Posterior vena cava (tissue), 2 donors: ENCODE measurements at places on chromosomes 3 and 15. TPM values are rescaled to one million over a fixed set of nuclear protein-coding genes. Genes with fewer than 3 reads are reported as not detected.

DNA sequence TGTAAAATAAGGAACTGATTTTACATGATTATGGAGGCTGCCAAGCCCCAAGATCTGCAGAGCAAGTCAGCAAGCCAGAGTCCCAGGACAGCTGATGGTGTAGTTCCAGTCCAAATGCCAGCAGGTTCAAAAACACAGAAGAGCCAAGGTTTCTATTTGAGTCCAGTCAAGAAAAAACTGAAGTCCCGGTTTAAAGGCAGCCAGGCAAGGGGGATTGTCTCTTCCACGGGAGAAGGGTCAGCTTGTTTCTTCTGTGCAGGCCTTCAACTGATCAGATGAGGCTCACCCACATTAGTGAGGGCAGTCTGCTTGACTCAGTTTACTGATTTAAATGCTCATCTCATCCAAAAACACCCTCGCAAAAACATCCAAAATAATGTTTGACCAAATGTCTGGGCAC lies 246.2 kb downstream of the PLCL2 start:
- no peak for DNase-seq

- DNase-seq = no peak
These were observed 134.5 kb downstream of the FBN1 start for GRCh38 chr15:48510976-48511375.

GRCh38 chr3:177882124-177882648 lies 654.0 kb upstream of the KCNMB2 start:
- no peak for DNase-seq

DNA sequence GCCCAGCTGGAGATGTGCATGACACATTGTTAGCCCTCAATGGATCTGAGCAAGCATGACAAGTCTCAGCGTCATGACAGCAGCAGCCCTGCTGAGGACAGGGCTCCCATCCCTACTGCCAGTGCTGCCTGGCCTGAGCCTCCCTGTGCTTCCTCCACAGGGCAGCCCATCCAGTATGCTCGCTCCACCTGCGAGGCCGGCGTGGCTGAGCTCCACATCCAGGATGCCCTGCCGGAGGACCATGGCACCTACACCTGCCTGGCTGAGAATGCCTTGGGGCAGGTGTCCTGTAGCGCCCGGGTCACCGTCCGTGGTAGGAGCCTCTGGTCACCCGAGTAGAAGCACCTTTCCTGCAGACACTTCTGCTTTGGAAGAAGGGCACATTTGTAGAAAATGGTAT lies 85.8 kb upstream of the OSBPL11 start:
- no peak for DNase-seq

GRCh38 chr3:54299169-54299935 lies 177.0 kb downstream of the CACNA2D3 start:
- no peak for DNase-seq

DNA sequence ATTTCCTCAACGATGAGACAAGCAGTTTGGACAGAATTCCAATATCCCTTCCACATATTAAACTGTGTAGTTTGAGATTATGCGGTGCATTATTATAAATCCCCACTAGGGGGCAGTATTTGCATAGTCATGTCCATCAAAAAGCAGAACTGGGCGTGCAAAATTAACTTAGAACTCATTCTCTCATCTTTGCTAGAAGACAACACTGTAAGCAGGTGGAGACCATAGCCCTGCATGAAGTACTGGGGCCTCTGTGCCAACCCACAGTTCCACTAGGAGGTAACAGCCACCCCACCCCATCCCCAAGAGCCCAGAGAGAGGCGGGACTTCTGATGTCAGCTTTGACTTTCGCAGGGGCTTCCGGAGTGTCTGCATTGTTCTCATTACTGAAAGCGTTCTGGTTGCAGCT lies 106.6 kb upstream of the TMC3 start:
- DNase-seq = no peak

DNA sequence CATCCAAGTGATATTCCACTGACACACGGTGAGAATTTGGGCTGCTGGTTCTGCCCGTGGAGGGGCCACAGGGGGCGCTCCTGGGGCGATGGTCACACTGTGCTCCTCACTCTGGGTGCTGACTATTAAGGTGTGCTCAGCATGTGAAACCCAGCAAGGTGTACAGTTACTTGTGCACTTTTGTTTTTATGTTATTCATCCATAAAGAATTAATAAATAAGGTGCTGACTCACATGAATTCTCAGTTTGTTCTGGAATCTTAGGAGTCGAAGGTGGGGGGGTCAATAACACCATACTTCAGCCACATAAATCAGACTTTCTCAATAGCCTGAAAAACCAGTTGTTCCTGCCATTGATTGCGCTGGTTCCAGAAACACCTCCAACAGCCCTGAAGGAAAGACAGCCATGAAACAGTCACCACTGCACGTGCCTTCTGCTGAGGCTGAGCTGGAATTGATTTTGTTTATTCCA lies 53.5 kb upstream of the SPATA12 start:
- no peak for DNase-seq

Gene GHSR
- total RNA-seq = not detected

DNA sequence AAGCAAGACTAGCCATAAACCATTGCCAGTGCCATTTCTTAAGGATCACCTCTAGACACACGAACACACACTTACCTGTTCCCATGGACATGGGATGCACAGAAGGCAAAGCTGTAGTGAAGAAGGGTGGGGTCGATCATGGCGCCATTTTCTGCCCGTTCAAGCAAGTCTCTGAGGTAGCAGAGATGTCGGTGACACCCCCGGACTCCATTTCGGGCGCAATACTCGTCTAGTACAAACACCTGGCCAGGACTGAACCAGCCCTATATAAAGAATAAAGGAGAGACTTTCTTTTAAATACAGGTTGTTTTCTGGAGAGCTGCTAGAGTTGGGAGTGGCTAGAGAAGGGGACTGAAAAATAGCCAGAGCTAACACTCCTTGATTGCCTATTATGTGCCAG lies 159.4 kb upstream of the FEZF2 start:
- no peak for DNase-seq

DNA sequence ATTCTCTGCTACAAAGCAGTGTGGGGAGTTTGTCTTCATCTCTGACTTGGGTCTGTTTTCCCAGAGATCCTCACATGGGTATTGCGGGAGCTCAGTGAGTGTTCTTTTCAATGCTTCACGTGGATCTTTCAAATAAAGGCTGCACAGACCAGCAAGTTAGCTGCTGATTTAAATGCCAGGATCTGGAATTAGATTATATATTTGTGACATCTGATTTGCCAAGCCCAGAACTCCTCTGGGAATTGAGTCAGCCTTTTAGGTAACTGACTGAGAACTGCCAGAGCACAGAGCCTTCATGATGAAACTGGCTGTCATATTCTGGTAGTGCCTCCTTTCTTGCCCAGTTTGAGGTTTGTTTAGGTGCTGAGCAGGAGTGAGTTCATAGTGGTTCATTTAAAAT lies 14.7 kb downstream of the EDEM1 start:
- no peak for DNase-seq

DNA sequence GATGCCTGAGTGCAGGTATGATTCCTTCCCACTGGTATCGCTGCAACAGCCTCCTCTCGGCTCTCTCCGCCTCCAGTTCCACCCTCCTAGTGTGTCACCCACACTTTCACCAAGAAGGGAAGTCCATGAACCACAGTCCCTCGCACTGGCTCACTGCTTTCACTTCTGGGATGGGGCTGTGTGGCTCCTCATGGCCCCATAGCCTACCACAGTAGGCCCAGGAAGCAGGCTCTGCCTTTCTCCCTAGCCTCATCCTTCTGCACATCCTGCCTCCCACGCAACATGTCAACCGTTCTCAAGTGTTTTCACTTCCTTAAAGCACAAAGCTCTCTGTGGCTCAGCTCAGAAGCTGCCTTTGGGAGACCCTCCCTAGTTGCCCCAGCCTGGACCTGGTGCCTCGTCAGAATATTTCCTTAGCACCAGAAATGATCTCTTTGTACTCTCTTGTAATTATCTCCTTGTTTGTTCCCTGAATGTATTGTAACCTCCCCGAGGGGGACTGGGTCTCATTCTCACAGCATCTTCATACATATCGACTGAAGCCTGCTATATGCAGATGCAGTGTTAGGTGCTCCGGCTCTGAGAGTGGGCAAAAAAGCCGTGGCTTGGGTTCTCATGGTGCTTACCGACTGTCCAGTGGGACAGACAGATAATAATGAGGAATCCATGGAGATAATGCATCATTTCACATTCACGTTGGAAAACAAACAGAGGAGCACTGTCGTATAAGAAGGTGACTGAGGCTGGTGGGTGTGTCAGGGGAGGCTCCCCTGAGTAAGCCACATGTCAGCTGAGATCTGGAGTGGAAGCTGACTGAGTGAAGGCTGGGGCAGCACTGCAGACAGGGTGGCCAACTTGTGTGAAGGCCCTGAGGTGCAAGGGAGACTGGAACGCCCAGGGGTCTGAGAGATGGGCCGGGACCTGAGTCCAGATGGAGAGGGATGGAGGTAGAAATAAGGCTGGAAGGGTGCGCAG lies 107.1 kb downstream of the DGKG start:
- DNase-seq = no peak

GRCh38 chr15:58628206-58628947 lies 121.1 kb downstream of the ADAM10 start:
- DNase-seq = no peak

Gene ELL3
- 2.2 TPM for total RNA-seq

Gene ZNF80
- not detected for total RNA-seq

DNA sequence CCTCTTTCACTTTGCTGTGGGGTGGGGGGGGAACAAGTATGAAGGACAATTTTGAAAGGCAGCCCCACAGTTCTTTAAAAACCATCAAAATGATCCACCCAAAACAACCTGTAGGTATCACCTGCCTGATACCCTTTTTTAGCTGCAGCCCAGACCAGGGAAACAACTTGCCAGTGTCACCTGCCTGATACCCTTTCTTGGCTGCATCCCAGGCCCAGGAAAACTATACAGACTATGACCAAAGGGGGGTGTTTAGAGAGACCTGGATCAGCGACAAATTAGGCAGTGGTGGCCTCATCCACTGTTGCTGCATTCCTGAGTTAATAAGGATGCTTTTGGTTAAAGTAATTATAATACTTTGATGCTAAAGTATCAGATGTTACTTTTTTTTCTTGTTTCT lies 122.0 kb downstream of the VPS13C start:
- DNase-seq = no peak

DNA sequence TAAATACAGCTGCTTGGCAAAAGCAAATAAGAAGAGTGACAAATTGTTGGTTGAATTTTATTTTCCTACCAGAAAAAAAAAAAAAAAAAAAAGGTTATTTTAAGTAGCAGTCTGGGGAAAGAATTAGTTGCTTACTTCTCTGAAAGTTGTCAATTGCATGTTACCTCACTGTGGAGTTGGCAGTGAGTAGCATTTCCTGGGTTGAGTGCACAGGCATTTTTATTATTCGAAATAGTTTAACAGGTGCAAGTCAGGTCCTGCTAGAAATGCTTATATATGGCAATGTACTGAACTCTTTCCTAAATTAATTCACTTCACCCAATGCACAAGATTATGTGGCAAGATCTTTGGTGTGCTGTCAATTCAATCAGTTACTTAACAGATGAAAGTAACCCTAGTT lies 680.6 kb downstream of the EPHA3 start:
- no peak for DNase-seq

DNA sequence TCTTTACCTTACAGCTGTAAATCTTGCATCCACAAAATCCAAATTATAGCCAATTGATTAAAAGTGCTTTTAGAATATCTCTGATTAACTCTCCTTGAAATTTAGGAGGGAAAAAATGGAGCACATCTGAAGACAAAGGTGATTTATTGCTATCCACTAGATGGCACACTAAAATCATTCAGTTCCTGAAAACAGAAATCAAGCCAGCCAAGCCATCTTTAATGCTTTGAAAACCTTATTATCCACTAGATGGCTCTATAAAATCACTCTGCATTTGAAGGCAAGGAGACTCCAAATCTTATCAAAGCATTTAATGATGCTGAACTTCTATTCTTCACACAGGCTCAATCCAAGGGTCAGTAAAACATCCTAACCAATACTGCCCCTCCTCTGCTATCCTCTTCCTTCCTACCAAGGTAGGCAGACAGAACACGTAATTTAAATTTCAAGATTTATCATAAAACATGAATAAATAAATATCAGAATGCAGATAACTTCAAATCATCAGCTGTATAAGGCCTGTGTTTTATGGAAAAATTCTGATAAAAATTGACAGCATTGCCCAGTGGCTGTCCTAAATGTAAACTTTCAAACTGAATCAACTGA lies 48.4 kb downstream of the GOLIM4 start:
- no peak for DNase-seq

GRCh38 chr15:74793135-74794028 lies 11.5 kb downstream of the CSK start:
- DNase-seq = no peak

Gene LAMB2
- 299 TPM for total RNA-seq

- no peak for DNase-seq
These were observed 100.8 kb upstream of the MEX3B start for GRCh38 chr15:82146576-82146975.

DNA sequence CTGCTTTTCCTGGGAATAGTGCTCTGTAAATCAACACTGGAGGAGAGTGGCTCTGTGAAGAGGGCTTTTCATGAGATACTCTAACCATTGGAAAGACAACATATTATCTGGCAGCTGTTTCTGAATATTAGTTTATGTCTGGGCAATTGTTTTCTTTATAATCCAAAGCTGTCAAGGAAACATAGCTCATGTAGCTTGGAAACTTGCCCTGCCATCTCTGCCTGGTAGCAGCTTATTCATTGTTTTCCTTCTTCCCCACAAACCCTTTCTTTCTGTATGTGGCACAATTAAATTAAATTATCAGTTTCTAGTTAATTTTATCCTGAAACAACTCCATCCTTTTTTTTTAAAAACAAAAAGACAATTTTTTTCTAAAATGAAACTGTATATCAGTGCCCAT lies 160.0 kb downstream of the EDEM1 start:
- no peak for DNase-seq

DNA sequence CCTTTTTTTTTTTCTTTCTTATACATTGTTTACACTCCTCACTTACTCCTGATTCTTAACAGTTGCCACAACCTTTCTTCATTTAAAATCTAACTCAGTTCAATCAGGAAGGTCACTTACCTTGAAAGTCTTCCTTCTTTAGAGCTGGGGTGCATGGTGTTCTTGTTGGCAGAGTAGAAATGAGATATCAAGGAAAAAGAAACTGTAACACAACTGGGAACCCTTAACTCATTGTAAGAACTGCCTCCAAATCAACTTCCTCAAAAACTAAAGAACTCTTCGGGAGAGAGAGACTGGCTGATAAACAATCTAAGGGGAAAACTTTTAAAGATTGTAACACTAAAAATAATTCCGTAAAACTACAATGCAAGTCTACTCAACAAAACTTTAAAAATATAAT lies 1.4 kb upstream of the APPL1 start:
- DNase-seq = no peak

- DNase-seq = no peak
These were observed 243.4 kb upstream of the GADL1 start for GRCh38 chr3:31137718-31138465.

- DNase-seq = no peak
These were observed 389.0 kb upstream of the LMCD1 start for GRCh38 chr3:8112587-8112986.
